ENCODE measurements at places on chromosomes 12 and 14.
A peak's percentile ranks its signal among the peaks of the same experiment; 100 is the strongest.

- peak; percentile 80 for DNase-seq
Observed at GRCh38 chr14:93970585-93970964, 5.8 kb downstream of the ASB2 start.

DNA sequence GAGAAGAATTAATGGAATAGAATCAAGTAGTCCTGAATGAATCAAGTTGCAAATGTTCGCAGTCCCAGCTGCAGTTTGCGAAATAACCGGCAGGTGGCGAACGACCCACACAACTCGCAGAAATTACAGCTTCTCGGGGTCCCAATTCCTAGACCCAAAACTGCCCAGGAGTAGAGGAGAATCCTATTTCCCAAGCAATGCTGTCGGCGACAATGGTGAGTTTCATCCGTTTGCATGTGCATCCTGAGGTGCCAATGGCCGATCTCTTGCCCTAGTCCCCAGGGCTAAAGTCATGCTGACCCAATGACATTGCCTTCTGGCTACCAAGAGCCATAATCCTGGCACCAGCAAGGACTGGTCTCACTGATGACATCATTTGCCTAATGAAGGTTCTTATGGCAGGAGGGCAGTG lies 8.5 kb upstream of the ASCL1 start:
- DNase-seq, result peak; percentile 9

GRCh38 chr14:54854181-54854580 lies 48.4 kb downstream of the GCH1 start:
- no peak for DNase-seq

GRCh38 chr12:78418919-78419318 lies 445.7 kb upstream of the SYT1 start:
- no peak for DNase-seq

DNA sequence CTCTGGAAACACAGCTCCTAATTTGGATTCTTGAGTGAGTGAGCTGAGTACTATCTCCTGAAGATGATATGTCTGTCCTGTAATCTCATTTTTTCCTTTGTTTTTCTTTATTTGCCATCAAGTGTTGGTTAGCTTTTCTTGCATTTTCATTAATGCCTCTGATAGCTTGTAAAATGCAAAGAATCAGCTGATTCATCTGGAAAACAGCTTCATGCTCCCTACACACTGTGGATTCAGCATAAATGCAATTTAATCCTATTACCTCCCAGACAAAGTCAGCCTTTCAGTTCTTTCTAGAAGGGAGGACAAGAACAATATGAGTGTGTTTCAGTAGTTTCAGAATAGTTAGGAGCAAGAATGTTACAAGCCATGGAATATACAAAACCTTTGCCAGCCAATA lies 79.4 kb downstream of the DACT1 start:
- DNase-seq, result no peak

GRCh38 chr12:46675736-46676135 lies 150.1 kb downstream of the SLC38A4 start:
- DNase-seq, result no peak

GRCh38 chr12:130254461-130255276 lies 83.0 kb upstream of the PIWIL1 start:
- no peak for DNase-seq

GRCh38 chr14:22549324-22549962 lies 39.6 kb downstream of the DAD1 start:
- no peak for DNase-seq

DNA sequence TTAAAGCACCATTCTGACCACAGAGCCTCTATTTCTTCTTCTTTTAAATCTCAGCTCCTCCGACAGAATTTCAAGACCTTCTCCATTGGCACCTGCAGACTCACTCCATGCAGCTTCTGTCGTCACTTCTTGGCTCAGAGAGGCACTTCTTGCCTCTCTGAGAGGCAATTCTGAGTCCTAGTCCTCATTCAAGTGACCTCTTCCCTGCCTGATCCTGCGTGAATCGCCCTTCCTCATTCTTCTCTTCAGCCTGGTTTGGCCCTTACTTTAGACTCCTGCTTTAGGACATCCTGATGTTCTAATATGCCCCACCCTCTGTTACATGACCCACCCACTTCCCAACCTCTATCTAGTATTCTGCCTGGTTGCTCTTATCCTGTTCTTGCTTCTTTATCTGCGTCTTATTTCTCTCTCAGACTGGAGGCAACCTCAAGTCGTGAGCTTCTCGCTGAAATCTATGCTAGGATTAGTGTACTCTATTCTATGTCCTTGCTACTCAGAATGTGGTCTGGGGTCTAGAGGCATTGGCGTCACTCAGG lies 55.6 kb upstream of the CISTR start:
- DNase-seq, result no peak

GRCh38 chr12:66612090-66612775 lies 66.6 kb downstream of the GRIP1 start:
- no peak for DNase-seq

GRCh38 chr12:2944401-2945047 lies 14.7 kb upstream of the TEAD4 start:
- DNase-seq, result peak; percentile 25

GRCh38 chr12:111886662-111887545 lies 44.9 kb downstream of the MAPKAPK5 start:
- DNase-seq, result no peak
